Psoas muscle (tissue), 8 donors: ENCODE measurements at places on chromosomes 6 and 20. TPM values are rescaled to one million over a fixed set of nuclear protein-coding genes. Genes with fewer than 3 reads are reported as not detected.

The CARMIL1 gene
- 0.11 TPM for polyA plus RNA-seq

The PRRT1 gene
- polyA plus RNA-seq = 0.22 TPM

The TP53INP2 gene
- polyA plus RNA-seq = 23.8 TPM

The SCRT2 gene
- polyA plus RNA-seq = not detected

The OPRL1 gene
- 0.03 TPM for polyA plus RNA-seq

The CCN6 gene
- polyA plus RNA-seq = not detected

The ZSCAN23 gene
- 0.14 TPM for polyA plus RNA-seq

The CALHM4 gene
- not detected for polyA plus RNA-seq

The SERAC1 gene
- polyA plus RNA-seq = 5.3 TPM

The COL9A1 gene
- 0.03 TPM for polyA plus RNA-seq

The RAET1L gene
- polyA plus RNA-seq = 0.07 TPM

The APCDD1L gene
- polyA plus RNA-seq = 0.03 TPM

The SYTL3 gene
- 1.7 TPM for polyA plus RNA-seq

The METTL24 gene
- not detected for polyA plus RNA-seq

The SRPK1 gene
- 12.2 TPM for polyA plus RNA-seq

The BLOC1S5 gene
- polyA plus RNA-seq = 17.7 TPM

The GTSF1L gene
- not detected for polyA plus RNA-seq

The DEF6 gene
- polyA plus RNA-seq = 0.69 TPM

The MLN gene
- not detected for polyA plus RNA-seq
